Stimulated activated CD4-positive, alpha-beta T cell treated with anti-CD3 and anti-CD28 coated beads, Interleukin-15, amount 100 ng/mL, for 48 hours (primary cell): ENCODE measurements at places on chromosomes 5 and 9.

DNA sequence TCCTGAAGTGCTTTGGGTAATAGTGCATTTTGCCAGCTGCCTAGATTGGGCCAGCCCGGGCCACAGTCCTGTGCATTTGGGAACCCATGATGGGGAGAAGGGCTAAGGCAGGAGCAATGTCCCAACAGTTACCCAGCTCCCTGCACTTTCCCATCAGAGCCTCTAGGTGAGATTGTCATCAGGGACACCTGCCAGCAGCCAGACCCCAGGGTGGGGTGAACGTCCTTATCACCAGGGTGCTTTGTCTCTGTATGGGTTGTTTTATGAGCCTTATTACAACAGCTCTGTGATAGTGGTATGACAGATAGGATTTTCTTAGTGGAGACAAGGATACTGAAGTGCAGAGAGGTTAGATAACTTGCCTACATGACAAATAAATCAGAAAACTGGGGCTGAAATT lies 365.7 kb downstream of the OSTF1 start:
- DNase-seq: no peak

DNA sequence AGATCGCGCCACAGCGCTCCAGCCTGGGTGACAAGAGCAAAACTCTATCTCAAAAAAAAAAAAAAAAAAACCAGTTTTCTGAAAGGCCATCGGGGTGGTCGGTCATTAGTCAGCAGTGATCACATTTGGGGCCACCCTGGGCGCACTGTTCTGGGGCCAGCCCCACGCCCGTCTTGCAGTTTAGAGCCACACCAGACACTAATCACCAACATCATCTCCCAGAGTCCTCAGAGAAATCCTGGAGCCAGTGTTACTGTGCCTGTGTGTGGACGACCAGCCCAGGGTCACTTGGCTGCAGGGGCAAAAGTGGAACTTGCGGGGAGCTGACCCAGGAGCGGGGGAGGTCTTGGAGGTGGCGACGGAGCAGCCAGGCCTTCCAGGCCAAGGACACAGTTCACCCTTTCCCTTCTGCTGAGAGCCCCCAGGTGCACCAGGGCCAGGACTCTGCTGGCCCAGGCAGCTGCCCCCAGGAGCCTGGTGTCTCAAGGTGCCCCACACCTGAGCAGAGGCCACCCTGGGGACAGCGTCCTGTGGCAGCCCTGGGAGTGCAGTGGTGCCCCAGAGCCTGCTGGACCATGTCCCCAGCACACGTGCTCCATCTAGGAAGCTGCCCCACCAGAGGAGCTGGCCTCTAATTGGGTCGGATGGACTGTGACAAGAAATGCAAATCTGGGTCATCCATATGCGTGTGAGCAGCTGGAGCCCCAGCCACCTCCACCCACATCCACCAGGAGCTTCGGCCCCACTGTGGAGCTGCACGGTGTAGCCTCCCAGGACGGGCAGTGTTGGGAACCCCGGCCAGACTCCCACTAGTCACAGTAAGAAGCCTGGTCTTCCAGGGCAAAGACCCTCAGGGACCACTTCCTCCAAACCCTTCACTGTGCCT lies 51.1 kb downstream of the NEK6 start:
- DNase-seq: no peak

- DNase-seq: no peak
Measured at GRCh38 chr9:88051138-88051537, 76.8 kb upstream of the CDK20 start.

GRCh38 chr5:13945271-13945670 lies 783 bp upstream of the DNAH5 start:
- DNase-seq: no peak

- DNase-seq: no peak
Measured at GRCh38 chr5:168357876-168358275, 66.4 kb downstream of the WWC1 start.
